ENCODE measurements at places on chromosomes 7 and 10.

DNA sequence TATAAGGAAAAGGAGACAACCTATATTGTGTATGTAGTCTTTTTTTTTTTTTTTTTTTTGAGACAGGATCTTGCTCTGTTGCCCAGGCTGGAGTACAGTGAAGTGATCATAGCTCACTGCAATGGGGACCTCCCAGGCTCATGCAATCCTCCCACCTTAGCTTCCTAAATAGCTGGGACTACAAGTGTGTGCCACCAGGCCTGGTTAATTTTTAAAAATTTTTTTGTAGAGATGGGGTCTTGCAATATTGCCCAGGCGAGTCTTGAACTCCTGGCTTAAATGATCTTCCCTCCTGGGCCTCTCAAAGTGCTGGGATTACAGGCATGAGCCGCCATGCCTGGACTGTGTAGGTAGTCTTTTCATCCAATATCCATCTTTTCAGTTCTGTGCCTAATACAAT, 78.7 kb upstream of the ARHGAP21 start:
- DNase-seq: no peak

DNA sequence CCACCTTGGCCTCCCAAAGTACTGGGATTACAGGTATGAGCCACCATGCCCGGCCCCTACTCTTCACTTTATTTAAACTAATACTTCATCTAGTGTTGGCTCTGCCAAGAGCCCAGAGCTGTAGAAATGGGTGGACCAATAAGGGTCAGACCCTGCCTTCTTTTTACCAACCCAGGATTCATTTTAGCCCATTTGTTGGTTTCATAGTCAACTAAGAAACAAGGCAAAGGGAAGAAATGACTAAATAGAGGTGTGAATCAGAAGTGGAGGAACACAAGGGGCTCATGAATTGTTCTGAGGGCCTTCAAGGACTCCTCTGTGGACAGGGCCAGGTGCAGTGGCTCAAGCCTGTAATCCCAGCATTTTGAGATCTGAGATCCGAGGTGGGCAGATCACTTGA, 1.1 kb downstream of the ANKRD2 start:
- DNase-seq: no peak

- DNase-seq: no peak
These were observed 297.0 kb upstream of the PITRM1 start for GRCh38 chr10:3469639-3470020.

DNA sequence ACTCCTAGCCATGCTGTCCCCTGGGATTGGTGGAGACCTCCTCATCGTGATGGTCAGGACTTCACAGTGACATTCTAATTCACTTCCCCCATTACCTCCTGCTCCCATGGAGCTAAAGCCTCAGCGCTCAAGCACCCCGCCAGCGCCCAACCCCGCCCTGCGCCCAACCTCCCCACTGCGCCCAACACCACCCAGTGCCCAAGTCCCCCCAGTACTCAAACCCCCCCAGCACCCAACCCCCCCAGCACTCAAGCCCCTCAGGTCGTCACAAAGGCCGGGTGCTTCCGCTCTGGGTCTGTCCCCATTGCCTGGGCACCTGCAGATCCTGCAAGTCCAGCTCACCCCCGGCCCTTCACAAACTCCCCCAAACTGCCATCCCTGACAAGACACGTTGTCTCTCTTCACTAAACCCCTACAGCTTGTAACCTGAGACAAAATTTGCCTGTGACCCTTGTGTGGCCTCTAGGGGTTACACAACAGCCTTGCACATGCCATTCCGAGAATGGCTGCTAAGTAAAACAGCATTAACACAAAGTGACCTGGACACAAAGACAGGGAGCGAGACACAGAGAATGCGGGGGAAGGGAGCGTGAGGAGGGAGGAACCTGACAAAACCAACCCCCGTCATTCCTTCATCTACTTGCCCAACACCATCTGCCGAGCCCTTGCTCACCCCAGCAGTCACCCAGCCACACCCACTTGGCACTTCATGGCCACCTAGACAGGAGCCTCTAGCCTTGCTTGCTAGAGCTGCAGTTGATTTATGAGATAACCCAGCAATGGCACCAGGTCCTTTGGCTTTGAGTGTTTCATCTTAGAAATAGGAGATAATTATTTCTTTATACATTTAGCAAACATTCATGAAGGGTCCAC, 107.8 kb downstream of the ADARB2 start:
- no peak for DNase-seq

DNA sequence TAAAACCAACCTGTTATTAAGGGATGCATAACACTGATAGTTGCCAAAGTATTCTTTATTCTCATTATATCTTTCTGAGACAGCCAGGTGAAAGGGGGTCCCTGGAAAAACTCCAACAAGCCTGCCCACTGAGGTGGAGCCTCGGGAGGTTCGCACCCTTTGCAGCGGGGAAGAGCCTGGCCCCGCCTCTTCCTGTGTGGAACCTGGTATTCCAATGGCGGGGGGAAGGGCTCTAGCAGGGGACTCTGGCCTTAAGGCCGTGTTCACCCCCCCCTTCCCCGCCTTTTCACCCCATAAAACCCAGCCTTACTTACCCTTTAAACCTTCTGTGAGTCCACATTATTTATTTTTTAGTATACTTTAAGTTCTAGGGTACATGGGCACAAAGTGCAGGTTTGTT, 62.4 kb upstream of the PDK4 start:
- DNase-seq: no peak

DNA sequence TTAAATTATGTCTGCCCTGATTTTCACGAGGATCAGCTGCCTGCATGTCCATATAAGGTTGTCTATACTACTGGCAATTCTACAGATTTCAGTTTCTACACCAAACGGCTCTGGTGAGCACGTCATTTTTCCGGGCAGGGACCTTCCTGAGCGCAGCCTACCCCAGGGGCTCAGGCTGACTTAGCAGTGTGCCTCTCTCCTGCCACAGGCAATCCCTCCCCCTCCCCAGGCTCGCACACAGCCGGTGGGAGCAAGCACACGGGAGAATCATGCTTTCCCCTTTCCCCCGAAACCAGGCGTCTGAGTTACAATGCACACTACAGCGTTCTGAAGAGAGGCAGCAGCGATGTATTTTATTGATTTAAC, 1.7 kb downstream of the KLF6 start:
- DNase-seq: peak; percentile 70

DNA sequence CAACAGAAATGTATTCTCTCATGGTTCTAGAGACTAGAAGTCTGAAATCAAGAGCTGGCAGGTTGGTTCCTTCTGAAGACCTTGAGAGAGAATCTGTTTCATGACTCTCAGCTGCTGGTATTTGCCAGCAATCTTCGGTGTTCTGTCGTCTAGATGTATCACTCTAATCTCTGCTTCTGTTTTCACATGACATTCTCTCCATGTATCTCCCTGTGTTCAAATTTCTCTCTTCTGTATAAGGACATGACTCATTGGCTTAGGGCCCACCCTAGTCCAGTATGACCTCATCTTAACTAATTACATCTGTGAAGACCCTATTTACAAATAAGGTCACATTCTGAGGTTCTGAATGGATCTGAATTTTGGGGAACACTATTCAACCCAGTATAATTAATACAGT, 82.3 kb downstream of the ANKRD7 start:
- DNase-seq: no peak

- peak; percentile 30 for DNase-seq
These were observed 57.8 kb downstream of the RASGEF1A start for GRCh38 chr10:43209074-43209455.

DNA sequence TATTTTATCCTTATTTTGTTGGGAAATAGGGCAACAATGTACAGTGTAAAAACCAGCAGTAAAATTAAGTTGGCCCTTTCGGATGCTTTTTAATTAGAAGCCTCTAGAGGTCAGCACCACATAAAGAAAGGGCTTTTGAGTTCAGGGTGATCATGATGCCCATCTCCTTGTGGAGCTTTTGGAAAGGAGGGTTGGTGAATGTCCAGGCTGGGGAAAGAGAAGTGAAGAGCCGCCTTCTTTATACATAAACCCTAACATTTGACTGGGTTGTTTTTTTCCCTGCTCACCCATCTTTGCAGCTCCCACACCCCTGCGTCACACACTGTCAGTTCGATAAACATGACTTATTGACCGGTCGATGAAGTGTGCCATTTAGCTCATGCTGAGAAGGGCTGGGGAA, 29.8 kb downstream of the MTURN start:
- no peak for DNase-seq

GRCh38 chr7:18965657-18966056, 151.8 kb downstream of the TWIST1 start:
- DNase-seq: no peak

DNA sequence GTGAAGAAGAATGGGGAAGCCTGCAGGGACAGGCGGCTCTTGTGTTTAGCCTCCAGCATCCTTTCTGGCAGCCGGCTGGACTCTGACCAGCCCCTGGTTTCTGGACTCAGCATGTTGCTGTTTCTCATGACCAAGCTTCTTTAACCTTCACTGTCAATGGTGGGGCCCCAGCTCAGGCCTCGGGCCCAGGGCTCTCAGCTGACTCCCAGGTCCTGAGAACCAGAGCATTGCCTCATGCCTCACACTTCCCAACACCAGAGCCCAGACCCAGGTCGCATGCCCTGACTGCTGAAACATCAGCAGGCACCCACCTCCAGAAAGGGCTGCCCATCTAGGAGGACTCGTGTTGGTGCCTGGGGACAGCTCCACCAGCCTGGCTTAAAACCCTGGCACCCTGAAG, 34.8 kb upstream of the FGFR2 start:
- no peak for DNase-seq

DNA sequence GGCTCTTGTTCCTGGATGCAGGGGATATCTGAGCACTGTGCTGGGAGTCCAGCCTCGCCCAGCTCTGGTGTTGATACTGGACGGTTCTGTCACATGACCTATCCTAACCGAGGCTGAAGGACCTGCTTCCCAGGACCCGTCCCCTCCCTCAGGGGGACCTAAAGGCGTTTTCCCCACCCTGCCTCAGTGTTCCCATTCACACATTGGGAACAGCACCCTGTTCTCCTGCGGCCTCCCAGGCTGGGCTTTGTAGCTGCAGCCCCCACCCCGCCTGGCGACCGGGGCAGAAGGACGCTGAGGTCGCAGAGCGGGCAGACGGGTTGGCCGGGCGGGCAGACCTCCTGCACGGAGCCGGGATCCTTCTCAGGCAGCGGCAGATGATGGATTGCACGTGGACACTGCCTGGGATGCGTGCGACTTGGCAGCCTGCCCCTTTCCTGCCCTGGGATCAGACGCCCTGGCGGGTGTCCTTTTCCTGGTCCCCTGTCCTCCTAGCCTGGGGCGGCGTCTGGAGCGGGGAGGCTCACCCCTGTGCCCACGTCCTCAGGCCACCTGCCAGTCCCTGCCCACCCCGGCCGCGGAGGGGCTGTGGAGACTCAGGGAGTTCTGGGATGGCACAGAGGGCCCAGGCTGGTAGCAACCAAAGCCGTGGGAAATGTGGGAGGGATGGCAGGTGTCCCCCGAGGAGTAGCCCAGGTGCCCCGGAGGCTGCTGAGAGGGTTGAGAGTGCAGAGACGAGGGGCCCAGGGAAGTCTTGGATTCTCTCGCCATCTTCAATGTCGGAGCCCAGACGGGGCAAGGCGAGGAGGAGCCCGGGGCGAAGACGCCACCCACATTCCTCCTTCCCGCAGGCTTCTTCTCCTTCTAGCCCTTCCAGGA, 17.2 kb upstream of the PSMG3 start:
- no peak for DNase-seq

- DNase-seq: no peak
These were observed 185.2 kb downstream of the AGMO start for GRCh38 chr7:15376600-15376999.

DNA sequence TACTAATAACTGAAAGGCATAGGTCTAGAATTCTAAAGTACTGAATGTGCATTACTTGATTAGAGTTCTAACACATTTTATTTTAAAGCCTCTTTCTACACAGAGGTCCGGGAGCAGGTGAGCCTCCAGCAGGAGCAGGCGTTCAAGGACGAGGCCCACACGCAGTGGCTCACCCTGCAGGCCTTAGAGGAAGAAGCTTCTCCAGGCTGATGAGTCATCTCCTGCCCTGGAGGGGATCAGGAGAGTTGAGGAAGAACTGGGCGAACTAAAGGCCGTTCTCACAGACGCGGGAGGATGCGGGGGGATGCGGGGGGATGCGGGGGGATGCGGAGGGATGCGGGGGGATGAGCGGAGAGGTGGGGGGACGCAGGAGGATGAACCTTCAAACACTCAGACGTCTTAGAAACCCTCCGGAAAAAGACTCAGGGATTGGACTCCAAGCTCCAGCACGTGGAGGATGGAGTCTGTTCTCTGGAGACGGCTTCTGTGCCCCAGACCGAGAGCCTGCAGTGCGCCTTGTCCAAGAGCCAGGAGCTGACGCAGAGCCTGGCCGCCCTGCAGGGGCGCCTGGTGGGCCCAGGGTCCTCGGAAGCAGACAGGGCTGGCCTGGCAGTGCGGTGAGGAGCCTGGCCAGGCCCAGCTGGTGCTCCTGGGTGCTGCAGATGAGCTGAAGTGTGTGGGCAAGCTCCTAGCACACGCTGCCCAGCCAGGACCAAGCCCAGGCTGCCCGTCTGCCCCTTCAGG, 433.7 kb upstream of the TPK1 start:
- no peak for DNase-seq

DNA sequence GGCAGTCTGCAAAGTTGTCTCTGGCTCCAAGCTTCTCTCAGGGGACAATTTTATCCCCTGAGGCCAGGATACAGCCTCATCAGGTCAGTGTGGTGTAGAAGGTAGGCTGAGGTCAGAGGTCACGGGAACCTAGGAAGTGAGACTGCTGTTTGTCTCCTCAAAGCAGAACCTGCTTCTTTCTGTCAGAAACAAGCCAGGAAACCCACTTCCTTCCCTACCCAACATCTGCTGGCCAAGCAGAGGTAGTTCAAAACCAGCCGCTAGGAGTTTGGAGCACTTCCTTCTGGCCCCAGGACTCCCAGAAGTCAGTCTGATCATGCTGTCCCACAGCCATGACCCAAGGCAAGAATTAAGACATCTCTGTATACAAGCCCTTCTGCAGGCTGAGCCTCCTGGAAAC, 12.2 kb downstream of the CLRN3 start:
- no peak for DNase-seq

DNA sequence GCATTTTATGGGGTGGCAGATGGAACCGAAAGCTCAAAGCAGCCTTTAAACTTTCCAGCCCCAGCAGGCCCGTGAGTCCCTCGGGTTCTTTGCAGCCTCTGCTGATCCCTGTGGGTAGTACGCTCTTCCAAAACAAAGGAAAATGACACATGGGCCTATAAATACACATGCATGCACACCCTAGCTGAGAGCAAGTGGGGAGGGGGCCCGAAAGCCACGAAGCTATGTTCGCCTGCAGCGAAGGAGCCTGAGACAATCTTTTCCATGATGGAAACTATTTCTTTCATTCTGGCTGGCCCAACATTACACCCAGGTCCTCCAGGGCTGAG, 32.2 kb downstream of the CALML5 start:
- no peak for DNase-seq

GRCh38 chr10:6170638-6171037, 32.1 kb upstream of the PFKFB3 start:
- no peak for DNase-seq

- no peak for DNase-seq
These were observed 140.0 kb upstream of the NRBF2 start for GRCh38 chr10:62993121-62993520.

Data from ureter (tissue), 1 donor.